Thoracic aorta (tissue), 2 donors: ENCODE measurements at places on chromosomes 2 and 18. TPM values are rescaled to one million over a fixed set of nuclear protein-coding genes. Genes with fewer than 3 reads are reported as not detected.

- DNase-seq: no peak
These were observed 16.6 kb downstream of the FAM168B start for GRCh38 chr2:131076707-131077106.

DNA sequence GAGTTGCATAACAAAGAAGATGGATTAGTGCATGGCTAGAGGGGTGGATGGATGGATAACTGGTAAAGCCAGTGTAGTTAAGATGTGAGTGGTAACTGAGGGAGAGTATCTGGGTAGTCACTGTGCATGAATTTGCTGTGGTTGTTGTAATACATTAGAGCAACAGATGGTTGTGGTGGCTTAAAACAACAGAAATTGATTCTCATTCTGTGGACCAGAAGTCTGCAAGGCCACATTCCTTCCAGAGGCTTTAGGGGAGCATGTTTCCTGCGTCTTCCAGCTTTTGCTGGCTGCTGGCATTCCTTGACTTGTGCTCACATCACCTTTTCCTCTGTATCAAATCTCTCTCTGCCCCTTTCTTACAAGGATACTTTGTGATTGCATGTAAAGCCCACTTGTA is 155.4 kb downstream of the ASB1 start:
- DNase-seq: no peak

DNA sequence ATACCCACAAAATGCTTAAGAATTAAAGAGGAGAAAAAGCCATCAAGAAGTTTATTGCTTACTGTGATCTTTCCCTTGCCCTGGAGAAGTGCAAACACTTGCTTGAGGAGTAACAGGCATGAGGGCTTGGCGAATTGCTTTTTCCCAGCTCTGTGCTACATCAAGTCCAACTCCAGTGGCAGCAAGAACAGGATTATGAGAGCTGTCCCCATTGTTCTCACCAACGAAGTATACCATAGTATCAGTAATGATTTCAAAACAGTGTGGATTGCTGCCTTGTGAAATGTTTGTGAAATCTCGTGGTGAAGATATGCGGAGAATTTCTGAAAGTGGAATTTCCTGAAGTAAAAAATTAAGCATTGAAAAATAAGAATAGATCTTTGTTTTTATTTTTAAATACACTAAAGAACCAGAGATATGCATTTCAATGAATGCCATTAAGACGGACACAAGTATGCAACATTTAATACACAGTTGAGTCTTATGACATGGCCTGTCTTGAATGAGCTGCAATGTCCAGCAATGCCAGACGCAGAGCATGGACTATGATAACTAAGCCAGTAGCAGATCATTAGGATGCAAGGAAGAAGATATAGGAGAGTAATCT is 43.0 kb downstream of the NDUFAF7 start:
- no peak for DNase-seq

Gene CNDP1
- total RNA-seq: not detected

- DNase-seq: no peak
These were observed 101.3 kb upstream of the SALL3 start for GRCh38 chr18:78878335-78878734.

- DNase-seq: no peak
These were observed 54.1 kb downstream of the ATP8B1 start for GRCh38 chr18:57748770-57749603.

DNA sequence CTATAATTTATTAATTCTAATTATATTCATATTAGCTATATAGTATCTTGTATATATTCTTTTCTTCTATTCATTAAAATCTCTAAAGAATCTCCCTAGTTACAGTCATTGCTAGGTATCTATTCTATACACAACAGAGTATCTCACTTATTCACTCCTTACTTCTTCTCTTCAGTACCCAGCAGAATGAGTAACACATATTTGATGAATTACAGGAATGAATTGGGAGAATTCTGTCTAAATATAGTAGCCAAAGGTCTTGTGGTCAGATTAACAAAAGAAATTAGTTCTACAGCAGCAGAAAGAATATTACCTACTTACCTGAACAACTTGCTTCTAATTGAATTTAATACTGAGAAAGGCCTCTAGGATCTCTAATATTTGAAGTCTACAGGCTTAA is 758.0 kb upstream of the ZEB2 start:
- no peak for DNase-seq

Gene MEIS1
- 58.4 TPM for total RNA-seq
